ENCODE measurements at places on chromosomes 11 and 22. TPM values are rescaled to one million over a fixed set of nuclear protein-coding genes. Genes with fewer than 3 reads are reported as not detected.

GP1BB gene
- total RNA-seq: under 0.01 TPM

TMEM121B gene
- not detected for total RNA-seq

OR8G1 gene
- total RNA-seq: not detected

NNMT gene
- total RNA-seq: 356 TPM

SSTR3 gene
- total RNA-seq: under 0.01 TPM

RASSF7 gene
- 60.0 TPM for total RNA-seq

KRTAP5-9 gene
- total RNA-seq: not detected

OR52N4 gene
- not detected for total RNA-seq

RFPL1 gene
- not detected for total RNA-seq

CNGA4 gene
- 0.64 TPM for total RNA-seq

CCDC81 gene
- total RNA-seq: not detected

CBLIF gene
- not detected for total RNA-seq

FAM227A gene
- total RNA-seq: 0.48 TPM

SAA1 gene
- 53.7 TPM for total RNA-seq

PANX3 gene
- total RNA-seq: not detected

LGALS12 gene
- not detected for total RNA-seq

PLCB3 gene
- total RNA-seq: 29.4 TPM

ANO5 gene
- under 0.01 TPM for total RNA-seq

INS gene
- not detected for total RNA-seq

MRPL49 gene
- total RNA-seq: 48.9 TPM

PNPLA5 gene
- total RNA-seq: not detected

CARD16 gene
- total RNA-seq: 2.2 TPM

SLC22A6 gene
- not detected for total RNA-seq

BATF2 gene
- total RNA-seq: 0.21 TPM

CADM1 gene
- total RNA-seq: 4.1 TPM

IL17REL gene
- total RNA-seq: not detected

MYRF gene
- total RNA-seq: 0.72 TPM

CCDC116 gene
- not detected for total RNA-seq

All from tracheal epithelial cell (primary cell).